ENCODE measurements at places on chromosomes 3 and 15. TPM values are rescaled to one million over a fixed set of nuclear protein-coding genes. Genes with fewer than 3 reads are reported as not detected.
A peak's percentile ranks its signal among the peaks of the same experiment; 100 is the strongest.

The KLHL40 gene
- polyA plus RNA-seq, result 822 TPM

DNA sequence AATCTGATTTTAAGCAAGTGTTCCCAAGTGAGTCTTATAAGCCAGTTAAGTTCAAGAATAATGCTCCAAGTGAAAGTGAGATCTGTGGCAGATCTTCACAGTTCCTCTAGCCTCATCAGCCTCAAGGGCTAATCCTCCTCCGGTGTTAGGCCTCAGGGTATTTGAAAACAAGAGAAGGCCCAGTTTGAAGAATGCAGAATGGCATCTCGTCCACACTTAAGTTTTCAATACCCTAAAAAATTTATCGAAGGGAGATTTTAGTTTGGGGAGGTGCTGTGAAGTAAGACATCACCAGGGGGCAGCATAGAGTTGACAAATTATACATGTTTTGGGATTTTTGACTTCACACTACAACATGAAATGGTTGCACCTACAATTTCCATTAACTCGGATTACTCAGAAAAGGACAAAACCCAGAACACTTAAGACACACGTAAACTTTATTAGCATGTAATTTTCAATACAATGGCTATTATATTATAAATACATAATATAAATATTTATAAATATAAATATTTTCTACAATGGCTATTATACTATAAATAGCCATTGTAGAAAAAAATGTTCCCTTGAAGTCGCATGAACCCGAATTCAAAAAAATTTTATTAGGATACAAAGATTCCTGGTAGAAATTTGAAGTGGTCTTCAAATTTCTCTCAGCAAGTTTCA lies 2.3 kb upstream of the TMEM266 start:
- DNase-seq, result no peak

GRCh38 chr3:190696777-190697501 lies 165.6 kb downstream of the GMNC start:
- DNase-seq, result no peak

DNA sequence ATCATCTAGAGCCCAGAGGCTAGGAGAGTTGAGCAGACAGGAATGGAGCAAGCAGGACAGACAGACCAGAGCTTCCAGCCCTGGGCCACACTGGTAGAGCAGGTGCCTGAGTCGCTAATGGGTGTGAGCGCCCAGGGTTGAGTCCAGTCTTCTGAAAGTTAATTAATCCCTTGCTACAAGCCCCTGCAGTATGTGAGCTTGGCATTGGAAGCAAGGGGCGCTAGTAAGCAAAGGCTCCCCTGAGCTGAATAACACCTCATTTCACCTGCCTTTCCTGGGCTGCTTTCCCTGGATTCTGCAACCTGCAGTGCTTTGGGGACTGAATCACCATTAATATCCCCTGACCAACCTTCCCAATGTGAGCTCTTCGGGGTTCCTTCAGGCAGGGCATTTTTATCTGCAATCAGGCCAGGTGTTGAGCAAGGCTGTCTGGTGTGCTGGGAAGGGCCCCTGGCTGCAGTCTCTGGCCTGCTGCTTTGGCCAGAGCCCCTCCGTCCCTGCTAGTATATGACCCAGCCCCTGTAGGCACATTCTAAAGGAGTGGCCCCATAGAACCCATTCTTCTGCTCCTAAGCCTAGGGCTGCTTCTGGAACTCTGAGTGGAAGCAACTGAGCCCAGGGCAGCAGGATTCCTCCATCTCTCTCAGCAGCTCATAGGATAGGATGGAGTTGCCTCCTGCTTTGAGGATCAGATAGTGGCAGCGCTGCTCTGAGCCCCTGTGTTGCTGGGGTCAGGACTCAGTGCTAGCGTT lies 45.1 kb upstream of the EPHB1 start:
- DNase-seq, result no peak

DNA sequence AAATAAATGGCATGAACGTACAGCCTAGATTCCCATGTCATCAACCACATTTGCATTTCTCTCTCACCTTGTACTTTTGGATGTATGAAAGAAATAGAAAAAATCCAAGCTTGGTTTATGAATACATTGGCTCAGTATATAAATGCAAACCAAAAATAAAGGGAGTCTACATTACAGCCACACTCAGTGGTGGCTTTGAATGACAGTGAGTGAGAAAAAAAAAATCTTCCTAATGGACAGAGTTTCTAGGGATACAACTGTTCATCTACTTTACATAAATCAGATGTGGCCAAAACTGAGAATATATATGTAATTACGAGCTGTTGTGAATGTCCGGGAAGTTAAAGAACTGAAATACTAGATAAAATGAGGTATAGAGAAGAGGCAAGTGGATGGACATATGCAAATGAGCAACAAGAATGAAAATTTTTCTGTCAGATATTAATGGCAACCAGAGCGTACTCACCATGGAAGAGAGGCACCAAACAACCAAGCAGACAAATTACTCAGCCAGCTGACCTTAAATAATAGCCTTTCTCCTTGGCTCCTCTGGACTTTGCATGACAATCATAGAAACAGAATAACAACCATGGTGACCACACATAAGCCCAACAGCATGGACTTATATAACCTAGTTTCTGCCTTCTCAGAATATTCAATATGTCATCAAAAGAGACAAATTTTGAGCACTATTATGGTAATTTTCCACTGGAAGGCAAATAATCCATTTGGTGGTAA lies 1305.8 kb downstream of the OTOL1 start:
- no peak for DNase-seq

- DNase-seq, result peak; percentile 83
Observed at GRCh38 chr3:105791919-105792786, 76.7 kb downstream of the CBLB start.
